ENCODE measurements at places on chromosomes 3 and 15.

DNA sequence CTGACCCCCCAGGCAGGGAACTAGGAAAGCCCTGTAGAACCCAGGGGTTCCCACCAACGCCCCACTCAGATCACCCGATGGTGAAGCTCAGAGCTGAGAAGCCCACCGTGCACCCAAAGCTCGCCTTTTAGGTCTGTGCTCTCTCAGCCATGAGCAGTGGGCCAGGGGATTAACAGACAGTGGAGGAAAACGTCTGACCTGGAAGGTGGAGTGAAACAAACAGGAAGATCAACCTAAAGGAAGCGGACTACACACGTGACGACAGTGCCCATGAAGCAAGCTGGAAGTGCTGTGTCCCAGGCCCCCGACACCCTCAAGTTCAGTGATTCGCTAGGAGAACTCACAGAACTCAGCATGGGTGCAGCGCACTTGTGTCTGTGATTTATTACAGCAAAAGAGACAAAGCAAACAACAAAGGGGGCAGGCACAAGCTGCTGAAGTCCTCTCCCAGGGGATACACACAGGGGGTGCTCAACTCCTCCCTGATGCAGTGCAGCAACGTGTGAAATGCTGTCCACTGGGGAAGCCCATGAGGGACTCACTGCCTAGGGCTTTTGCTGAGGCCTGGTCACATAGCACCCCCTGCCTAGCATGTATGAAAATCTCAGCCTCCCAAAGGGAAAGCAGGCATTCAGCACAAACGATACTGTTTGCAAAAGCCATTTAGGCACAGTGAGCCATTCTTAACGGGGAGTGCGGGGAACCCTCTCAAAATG, 43.5 kb downstream of the CFAP92 start:
- DNase-seq = no peak

- DNase-seq = no peak
Measured at GRCh38 chr3:37197810-37198371, 23.5 kb upstream of the LRRFIP2 start.

- no peak for DNase-seq
Measured at GRCh38 chr3:34783876-34784275, 855.4 kb upstream of the ARPP21 start.

DNA sequence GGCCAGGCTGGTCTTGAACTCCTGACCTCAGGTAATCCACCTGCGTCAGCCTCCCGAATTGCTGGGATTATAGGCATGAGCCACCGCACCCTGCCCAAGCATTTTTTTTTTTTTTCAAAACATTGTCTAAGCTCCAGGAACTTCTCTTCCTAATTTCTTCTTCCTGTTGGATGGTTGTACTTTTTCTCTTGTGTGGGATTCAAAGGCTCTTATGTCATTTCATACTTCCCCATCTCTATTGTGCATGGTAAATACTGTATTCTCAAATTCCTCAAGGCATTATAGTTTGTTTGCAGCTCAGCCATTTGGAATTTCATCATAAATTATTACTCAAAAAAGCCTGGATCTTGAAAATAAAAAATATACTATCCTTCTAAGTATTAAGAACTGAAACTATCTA, 199.1 kb upstream of the GADL1 start:
- no peak for DNase-seq

- peak; percentile 73 for DNase-seq
Measured at GRCh38 chr3:128875556-128876120, 3.8 kb upstream of the ACAD9 start.

GRCh38 chr3:78913711-78914110, 854.1 kb downstream of the ROBO1 start:
- no peak for DNase-seq

DNA sequence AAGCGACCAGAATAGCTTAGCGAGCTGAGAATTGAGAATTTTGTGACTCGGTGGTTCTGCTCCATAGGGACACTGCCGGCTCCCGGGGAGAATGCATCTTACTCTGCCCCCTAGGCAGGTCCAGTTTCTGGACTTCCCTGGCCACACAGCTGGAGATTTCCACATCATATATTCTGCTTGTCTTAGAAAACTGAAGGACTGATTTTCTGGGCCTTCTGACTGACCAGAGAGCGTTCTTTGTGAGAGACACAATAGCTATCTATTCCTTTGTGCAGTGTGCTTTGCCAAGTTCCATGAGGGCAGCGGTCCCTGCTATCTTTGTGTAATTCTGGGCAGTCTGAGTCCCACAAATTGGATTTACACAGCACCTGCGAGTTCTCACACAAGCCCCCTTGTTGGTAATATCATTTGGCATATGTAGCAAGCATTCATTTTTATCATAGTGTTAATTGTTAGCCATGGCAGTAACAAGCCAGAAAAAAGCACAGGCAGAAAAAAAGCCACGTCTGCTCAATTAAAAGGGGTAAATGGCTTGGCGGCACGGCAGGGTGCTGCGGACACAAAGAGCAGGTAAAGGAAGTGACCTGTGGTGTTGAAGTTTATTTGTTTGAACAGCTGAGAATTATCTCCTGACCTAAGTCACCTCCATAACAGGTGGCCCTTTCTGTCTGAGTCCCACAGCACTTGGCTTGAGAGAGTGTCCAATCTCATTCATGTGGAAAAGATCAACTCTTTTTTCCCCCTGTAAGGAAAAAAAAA, 688.7 kb downstream of the TUSC7 start:
- no peak for DNase-seq

GRCh38 chr15:66169625-66170024, 83.9 kb downstream of the MEGF11 start:
- DNase-seq = no peak

DNA sequence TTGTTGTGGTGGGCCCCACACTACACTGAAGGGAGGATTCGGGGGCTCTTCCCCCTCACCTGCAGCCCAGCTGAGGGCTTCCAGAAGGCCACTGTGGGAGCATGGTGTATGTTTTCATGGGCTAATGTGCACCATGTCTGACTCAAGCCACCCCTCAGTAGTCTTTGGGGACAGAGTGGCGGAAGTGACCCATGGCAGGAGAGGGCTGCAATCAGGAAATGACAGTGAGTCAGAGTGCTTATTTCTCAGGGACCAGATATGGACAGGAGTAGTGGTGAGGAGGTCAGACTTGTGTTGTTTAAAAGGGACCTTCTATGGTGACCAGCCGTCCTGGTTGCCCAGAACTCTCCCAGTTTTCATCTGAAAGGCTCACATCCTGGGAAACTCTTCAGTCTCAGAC, 32.8 kb upstream of the SLC9A9 start:
- DNase-seq = no peak

DNA sequence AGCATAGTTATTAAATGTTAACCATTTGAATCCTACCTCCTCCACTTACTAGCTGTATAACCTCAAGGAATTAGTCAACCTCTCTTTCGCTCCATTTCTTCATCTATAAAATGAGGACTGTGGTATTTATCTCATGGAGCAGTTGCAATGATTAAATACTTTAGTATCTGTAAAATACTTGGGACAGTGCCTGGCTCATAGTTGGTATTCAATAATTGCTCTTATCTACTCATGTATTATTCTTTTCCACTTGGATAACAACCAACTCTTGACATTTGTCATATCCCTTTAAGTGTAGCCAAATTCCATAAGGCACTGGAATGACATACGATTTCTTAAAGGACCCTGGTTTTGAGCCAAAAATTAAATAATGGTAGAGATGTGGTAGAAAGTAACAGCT, 72.0 kb downstream of the FSIP1 start:
- DNase-seq = no peak

DNA sequence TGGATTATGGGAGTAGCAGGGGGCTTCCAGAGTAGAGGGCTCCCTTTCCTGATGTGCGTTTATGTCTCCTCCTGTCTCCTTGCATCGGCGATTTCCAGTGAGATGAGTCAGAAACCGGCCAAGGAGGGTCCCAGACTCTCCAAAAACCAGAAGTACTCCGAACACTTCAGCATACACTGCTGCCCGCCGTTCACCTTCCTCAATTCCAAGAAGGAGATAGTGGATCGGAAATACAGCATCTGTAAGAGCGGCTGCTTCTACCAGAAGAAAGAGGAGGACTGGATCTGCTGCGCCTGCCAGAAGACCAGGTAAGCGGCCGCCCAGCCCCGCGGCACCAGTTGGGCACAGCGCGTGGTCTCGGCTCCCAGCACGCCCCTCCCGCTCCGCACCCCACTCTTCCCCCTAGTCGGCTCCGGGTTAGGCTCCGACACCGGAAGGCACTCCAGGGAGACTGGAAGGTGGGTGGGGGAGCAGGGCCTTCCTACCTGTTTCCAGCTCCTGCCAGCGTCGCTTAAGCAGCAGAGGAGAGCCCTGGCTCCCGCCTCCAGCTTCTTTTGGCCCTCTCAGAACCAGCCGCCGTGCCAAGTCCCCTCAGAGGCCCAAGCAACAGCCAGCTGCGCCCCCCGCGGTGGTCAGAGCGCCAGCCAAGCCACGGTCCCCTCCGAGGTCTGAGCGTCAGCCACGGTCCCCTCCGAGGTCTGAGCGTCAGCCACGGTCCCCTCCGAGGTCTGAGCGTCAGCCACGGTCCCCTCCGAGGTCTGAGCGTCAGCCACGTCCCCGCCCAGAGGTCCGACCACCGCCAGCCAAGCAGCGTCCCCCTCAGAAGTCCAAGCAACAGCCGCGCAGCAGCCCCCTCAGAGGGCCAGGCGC, 34.7 kb downstream of the MOBP start:
- no peak for DNase-seq

- no peak for DNase-seq
Measured at GRCh38 chr15:31060429-31061140, 40.9 kb downstream of the TRPM1 start.

DNA sequence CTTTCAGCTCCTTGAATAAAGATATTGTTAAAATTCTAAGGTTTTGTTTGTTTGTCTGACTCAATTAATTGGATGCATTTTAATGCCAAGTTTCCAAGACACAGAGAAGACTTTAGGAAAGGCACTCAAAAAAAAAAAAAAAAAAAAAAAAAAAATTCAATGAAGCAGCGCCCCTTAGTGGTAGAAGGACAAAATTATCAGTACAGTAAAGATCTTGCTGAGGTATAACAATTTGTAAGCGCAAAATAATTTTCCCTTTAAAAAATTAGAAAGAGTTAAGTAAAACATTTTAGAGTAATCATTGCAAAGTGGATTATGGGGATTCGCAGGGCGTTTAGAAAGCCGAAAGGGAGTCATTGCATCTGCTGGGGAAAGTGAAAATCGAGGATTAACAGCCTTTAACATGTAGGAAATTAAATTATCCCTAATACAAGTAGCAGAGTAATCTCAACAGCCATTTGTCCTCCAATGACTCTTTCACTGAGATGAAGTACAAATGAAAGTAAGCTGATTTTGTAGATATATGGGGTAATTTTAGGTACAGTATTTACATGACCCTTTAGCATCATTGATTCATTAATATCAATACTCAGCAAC, 5.8 kb upstream of the DIS3L start:
- DNase-seq = no peak

GRCh38 chr3:59994732-59995304, 945.0 kb upstream of the CFAP20DC start:
- DNase-seq = no peak

GRCh38 chr15:40115670-40116093, 7.0 kb upstream of the BMF start:
- peak; percentile 71 for DNase-seq

GRCh38 chr3:57841818-57842217, 85.7 kb downstream of the SLMAP start:
- DNase-seq = no peak

GRCh38 chr3:55165704-55166405, 238.0 kb upstream of the LRTM1 start:
- DNase-seq = no peak

DNA sequence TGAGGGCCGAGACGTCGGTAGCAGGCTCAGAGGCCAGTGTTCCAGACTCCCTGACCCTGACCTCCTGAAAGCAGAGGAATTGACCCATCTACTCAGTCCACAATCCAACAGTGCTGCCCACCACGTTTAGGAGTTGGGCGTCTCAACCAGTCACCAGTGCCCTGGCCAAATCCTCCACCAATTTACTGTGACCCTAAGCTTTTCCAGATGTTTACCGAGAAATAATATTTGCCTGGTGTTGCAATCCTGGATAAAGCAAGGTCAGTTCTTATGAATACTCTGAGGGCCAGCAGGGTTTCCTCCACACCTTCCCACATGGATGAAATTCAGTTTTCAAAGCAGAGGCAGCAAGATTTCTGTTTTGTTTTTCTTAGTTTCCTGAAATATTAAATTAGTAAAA, 7.5 kb upstream of the APOD start:
- no peak for DNase-seq

GRCh38 chr3:44894485-44894884, 20.1 kb downstream of the TGM4 start:
- no peak for DNase-seq

DNA sequence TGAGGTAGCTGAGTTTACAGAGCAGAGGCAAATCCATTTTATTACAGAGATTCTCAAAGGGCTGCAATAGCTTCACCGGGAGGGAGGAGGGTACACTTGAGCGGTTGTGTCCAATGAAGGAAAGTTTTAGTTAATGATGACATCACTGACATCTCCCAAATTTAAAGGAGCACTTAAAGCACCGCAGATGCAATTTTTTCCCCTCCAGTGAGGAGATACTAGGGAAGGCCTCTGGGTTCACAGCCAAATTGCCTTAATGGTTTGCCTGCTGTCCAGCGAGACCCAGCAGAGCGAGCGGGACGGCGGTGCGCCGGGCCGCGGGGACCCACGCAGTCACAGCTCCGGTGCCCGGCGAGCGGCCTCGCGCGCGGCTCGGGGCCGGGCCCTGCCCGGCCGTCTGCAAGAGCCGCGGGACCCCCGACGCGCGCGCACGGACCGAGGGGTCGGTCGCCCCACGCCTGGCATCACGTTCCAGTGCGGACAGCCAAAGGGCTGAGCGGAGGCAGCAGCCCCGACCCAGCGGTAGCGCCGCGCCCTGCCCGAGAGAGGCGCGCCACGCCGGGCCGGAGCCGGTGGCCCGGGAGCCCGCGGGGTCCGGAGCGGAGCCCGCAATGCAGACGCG, 160.5 kb upstream of the CHRNA7 start:
- no peak for DNase-seq

DNA sequence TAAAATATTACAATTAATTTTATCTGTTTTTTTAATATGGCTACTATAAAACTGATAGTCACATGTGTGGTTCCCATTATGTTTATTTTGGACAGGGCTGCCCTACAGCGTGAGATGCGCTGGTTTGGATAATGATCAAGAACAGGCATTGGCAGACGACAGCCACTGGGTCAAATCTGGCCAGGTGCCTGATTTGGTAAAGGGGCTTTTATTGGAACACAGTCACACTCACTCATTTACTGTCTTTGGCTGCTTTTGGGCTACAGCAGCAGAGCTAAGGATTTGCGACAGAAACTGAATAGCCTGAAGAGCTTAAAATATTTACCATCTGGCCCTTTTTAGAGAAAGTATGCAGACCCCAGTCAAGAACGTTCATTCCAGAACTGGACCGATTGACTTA, 724.2 kb upstream of the CFAP20DC start:
- no peak for DNase-seq

DNA sequence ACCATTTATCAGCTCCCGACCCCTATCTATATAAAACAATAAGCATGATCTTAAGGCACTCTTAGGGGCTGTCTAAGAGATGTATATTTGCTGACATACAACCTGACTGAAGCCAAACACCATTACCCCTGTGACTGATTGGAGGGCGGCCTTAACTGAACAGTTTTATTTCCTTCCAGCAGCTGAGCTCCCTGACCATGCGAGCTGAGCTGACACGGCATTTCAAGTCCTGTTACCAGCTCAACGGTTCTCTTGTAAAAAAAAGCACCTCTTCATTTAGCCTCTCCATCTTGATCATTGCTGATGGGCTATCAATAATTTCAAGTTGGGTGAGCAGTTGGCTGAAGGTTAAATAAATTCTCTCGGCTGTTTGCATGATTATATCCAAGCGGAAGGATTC, 33.4 kb upstream of the BNIP2 start:
- DNase-seq = no peak

Measured in activated CD8-positive, alpha-beta memory T cell treated with anti-CD3 and anti-CD28 coated beads, Interleukin-2, amount 50 U/mL, for 48 hours (primary cell).